Spleen (tissue), 13 donors: ENCODE measurements at places on chromosomes 4 and X.

DNA sequence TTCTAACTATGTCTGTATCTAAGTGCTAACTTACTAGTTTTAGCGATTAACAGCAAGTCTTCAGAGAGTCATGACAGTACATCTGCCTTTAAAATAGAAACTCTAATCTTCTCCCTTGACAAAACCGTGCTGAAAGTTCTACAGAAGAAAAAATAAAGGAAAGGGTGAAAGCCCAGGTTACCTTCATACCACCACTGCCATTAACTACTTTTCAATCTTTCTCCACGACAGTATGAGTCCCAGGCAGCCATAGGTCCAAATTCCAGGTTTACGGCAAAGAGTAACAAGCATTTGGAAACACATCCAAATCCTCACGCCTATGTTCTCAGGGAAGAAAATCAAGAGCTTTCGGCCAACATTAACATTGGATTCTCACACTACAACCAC lies 12.4 kb upstream of the ZCCHC13 start:
- no peak for DNase-seq

- DNase-seq = no peak
Measured at GRCh38 chr4:157824021-157824420, 348.8 kb downstream of the GASK1B start.

DNA sequence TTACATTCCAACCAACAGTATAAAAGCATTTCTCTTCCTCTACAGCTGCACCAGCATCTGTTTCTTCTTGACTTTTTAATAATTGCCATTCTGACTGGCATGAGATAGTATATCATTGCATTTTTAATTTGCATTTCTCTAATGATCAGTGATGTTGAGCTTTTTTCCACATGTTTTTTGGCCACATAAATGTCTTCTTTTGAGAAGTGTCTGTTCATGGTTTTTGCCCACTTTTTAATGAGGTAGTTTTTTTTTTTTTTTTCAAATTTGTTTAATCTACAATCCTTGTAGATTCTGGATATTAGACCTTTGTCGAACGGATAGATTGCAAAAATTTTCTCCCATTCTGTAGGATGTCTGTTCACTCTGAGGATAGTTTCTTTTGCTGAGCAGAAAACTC lies 39.5 kb upstream of the TBC1D19 start:
- DNase-seq = no peak

DNA sequence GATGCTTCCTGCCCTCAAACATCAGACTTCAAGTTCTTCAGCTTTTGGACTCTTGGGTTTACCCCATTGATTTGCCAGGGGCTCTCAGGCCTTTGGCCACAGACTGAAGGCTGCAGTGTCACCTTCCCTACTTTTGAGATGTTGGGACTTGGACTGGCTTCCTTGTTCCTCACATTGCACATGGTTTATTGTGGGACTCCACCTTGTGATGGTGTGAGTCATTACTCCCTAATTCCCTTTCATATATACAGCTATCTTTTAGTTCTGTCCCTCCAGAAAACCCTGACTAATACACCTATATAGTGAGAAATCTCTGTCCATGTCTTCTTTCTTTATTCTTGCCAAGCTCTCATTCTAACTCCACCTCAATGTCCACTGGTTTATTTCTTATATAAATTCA lies 736.9 kb upstream of the HS3ST1 start:
- no peak for DNase-seq

- DNase-seq = no peak
Measured at GRCh38 chr4:17400686-17401085, 111.2 kb downstream of the QDPR start.

DNA sequence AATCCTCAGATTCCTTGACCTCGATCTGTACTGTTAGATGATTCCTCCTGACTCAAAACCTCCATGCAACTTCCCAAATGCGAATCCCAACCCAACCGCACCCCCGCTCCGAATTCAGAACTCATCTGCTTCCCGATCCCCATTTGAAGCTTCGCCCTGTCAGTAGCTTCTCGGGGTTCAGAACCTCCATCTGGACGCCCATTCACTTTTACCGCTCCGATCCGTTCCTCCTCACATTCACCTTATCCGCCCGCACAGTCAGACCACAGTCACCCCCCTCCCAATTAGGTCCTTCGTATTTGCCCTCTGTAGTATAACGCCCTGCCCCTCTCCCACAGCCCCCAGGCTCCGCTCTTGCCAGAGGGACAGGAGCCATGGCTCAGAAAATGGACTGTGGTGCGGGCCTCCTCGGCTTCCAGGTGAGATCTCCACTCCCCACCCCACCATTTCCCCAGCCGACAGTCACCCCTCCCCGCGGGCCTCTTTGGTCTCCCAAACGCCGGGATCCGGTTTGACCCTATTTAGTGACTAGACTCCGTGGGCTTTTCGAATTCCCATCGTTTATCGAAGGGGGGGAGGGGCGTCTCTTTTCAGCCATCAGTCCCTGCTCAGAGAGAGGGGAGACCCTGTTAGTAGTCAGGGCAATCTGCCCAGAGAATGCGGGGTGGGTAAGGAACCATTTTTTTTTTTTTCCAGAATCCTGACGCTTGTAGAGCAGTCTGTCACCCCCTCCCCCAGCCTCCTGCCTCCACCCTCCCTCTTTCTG lies 691 bp downstream of the MAGED1 start:
- no peak for DNase-seq

GRCh38 chrX:22968494-22968893 lies 31.3 kb upstream of the DDX53 start:
- no peak for DNase-seq

- no peak for DNase-seq
Measured at GRCh38 chrX:7580127-7580526, 262.8 kb upstream of the VCX start.

DNA sequence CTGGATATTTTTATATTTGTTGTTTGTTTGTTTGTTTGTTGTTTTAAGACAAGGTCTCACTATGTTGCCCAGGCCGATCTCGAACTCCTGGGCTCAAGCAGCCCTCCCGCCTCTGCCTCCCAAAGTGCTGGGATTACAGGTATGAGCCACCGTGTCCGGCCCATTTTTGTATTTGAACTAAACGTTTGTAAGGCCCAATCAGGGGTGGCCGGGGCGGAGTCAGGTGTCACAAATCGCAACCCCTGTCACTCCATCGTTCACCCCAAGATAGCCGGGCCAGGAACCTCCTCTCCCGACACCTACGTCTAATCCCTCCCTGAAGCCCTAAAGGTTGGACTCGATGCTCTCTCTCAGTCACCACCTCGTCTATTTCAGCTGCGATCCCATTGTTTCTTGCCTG lies 722 bp upstream of the EFHC2 start:
- DNase-seq = peak; percentile 87

DNA sequence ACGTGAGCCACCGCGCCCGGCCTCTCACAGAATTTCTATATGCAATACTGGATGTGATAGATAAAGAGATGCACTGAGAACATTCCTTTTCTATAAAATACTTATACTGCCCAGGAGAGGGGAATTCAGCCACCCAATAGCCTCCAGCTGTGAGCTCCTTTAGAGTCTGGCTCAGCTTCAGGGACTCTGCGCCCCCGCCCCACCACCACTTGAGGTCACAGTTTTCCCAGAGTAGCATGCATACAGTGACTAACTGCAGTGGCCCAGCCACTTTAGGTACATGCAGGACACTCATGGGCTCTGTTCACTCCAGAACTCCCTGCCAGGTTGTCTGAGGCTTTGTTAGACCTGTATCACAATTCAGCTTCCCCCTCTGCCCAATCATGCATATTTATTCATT lies 144.4 kb upstream of the TET2 start:
- DNase-seq = no peak

DNA sequence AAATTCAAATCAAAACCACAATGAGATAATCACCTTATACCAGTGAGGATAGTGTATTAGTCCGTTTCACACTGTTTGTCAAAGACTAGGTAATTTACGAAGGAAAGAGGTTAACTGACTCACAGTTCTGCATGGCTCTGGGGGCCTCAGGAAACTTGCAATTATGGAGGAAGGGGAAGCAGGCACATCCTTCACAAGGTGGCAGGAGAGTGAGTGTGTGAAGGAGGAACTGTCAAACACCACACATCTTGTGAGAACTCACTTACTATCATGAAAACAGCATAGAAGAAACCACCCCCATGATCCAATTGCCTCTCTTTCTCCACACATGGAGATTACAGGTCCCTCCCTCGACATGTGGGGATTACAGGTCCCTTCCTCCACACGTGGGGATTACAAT lies 54.7 kb upstream of the TRPC5 start:
- DNase-seq = no peak

DNA sequence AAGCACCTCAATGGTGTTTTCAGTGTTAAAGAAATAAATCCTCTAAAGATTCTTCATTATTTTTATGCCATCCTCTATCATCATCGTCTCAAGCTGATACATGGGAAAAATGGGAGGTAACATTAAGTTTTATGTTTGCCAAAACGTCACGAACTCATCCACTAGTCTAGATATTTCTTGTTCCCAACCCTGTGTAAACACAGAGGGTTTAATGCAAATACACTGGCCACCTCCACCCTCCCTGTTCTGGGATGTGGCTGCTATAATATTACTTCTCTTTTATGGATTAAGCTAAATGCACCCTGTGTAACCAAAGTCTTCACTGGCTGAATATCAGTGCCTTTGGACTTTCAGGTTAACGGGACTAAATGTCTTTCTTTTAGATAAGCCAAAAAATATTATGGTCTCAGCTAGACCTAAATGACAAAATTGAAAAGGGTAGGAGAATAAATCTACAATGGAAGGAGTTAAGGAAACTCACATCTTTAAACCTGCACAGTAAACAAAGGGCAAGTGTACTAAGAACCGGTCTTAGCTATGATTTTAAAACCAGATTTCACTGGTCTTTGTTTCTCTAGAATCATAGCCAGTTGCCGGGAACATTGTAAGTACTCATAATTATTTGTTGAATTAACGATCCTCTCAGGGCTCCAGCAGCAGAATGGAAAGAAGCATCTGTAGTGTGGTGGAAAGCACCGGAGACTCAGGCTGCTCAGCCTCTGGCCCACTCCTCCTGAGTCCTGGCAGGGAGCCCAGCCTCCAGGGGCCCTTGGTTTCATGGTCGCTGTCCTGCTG lies 103.5 kb upstream of the NOCT start:
- DNase-seq = no peak

GRCh38 chrX:17098516-17099247 lies 152.2 kb downstream of the REPS2 start:
- DNase-seq = no peak

GRCh38 chrX:153769158-153769864 lies 5.3 kb downstream of the PLXNB3 start:
- peak; percentile 71 for DNase-seq

- DNase-seq = no peak
Measured at GRCh38 chrX:123085311-123085940, 98.7 kb upstream of the GRIA3 start.

GRCh38 chr4:153593161-153593560 lies 90.9 kb upstream of the TLR2 start:
- no peak for DNase-seq

- no peak for DNase-seq
Measured at GRCh38 chr4:7559741-7560395, 125.1 kb upstream of the PSAPL1 start.

DNA sequence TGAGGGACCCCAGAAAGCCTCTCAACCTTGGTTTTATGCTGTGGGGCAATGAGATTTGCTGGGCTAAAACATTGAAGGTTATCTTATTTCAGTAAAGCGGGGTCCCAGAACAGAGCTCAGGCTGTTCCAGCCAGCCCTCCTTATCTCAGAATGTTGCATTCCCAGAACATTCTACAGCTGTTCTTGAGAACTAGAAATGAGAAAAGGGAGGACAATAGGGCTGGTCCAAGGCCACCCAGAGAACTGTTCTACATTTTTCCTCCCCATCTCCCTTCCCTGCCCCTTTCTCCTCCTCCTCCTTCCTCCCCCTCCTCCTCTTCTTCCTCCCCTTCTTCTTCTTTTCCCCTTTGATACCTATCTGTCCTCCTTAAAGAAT lies 70.4 kb upstream of the SLC7A11 start:
- no peak for DNase-seq

DNA sequence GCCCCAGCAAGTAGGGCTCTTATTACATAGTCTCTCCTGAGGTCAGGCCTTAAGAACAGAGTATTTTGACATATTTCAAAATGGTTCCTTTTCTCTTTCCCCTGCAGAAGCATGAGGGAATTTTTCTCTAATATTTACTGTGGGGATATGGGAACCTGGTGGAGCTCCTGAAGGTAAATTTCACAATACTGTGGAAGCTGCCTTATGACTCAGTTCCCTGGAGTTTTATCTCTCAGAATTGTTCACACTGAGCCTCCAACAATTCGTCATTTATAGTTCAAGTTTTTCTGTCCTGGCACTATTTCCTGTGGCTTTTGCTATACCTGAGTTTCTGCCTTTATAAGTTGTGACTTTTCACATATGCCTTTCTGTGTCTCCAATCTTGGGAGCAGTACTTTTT lies 607.2 kb upstream of the NDST4 start:
- no peak for DNase-seq

- DNase-seq = no peak
Measured at GRCh38 chr4:119646347-119647071, 17.9 kb upstream of the PDE5A start.

- no peak for DNase-seq
Measured at GRCh38 chr4:183729430-183730328, 70.6 kb downstream of the TRAPPC11 start.

GRCh38 chr4:20217521-20217920 lies 34.2 kb upstream of the SLIT2 start:
- no peak for DNase-seq

DNA sequence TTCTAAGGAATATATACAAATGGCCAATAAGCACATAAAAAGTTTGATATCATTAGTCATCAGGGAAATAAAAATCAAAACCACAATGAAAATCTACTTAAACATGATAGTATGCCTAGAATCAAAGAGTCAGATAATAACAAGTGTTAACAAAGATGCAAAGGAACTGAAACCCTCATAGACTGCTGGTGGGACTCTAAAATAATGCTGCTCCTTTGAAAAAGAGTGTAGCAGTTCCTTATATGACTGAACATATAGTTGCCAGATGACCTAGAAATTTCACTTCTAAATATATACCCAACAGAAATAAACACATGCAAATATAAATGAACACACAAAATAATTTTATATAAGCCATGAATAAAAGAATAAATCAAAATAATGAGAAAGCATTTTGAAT lies 205.1 kb upstream of the CTSO start:
- no peak for DNase-seq

DNA sequence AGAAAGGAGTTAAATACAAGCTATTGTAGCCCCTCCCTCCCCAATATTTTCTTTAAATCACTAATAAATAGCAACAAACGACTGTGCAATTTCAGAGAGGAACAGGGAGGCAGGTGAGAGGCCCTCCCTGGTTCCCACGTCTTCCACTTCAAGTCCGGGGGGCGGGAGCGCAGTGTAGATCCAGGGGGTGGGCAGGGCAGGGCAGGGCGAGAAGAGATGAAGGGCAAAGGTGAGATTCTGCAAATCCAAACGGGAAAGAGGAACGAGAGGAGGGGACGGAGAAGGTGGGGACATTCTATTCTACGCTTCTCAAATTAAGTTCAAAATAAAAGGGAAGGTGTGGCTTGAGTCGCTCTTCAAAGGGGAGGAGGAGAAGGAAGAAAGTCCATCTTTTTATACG lies 6.8 kb downstream of the NKX6-1 start:
- DNase-seq = no peak

- DNase-seq = no peak
Measured at GRCh38 chr4:27048429-27049238, 188.0 kb downstream of the STIM2 start.
